ENCODE measurements at places on chromosomes 11 and 22.
A peak's percentile ranks its signal among the peaks of the same experiment; 100 is the strongest.

DNA sequence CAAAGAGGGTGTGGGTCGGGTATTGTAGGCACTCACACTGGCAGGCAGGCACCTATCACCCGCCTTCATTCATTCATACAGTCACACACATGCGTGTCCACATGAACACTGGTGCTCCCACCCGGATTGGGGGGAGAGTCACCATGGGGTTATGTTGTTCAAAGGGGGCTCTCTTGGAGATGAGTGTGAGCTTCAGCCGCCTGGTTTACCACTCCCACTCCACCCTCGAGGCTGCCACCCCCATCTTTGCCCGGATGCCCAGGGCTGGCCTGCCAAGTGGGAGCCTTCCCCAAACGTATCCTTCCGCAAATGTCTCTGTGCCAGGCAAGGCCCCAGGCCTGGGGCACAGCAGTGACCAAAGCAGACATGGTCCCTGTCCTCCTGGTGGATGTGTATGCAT lies 22.6 kb downstream of the MRGPRD start:
- DNase-seq: no peak

- no peak for DNase-seq
Measured at GRCh38 chr11:76285397-76286104, 79.2 kb upstream of the WNT11 start.

DNA sequence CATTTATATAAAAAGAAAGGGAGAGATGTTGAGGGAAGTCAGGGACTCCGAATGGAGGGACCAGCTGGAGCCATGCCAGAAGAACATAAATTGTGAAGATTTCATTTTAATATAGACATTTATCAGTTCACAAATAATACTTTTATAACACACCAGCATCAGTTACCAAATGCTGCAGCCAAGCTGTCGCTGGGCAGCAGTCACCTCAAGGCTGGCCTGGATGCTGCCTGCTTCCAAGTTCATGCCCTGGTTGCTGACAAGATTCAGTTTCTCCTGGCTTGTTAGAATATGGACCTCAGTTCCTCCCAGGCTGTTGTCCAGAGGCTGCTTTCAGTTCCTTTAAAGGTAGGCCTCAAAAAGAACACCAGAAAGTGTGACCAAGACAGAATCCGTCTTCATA lies 30.8 kb upstream of the ALDH3B2 start:
- no peak for DNase-seq

- no peak for DNase-seq
Measured at GRCh38 chr11:39462506-39462905, 1996.9 kb downstream of the LRRC4C start.

DNA sequence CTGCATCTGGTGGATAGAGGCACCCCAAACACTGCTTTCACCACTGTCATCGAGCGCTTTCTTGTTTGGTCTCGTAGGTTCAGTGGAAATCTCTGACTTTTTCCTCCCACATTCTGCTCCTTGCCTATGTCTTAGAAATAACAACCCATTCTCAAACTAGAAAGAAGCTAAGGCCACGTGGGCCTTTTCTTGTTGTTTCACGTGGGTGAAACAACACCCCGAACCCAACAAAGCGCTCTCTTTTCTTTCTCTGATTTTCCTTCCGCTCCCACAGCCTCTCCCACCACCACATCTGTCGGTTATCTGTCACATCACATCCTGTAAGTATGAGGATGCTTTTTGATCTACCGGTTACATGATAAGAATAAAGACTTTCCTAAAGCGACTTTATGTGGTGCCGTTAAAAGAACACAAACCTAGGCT lies 77.1 kb downstream of the LINC01488 start:
- no peak for DNase-seq

- no peak for DNase-seq
Measured at GRCh38 chr22:32555581-32555980, 81.0 kb downstream of the FBXO7 start.

- DNase-seq: no peak
Measured at GRCh38 chr22:47398921-47399790, 636.7 kb downstream of the TBC1D22A start.

GRCh38 chr22:49158741-49159564 lies 668.7 kb downstream of the BRD1 start:
- no peak for DNase-seq

DNA sequence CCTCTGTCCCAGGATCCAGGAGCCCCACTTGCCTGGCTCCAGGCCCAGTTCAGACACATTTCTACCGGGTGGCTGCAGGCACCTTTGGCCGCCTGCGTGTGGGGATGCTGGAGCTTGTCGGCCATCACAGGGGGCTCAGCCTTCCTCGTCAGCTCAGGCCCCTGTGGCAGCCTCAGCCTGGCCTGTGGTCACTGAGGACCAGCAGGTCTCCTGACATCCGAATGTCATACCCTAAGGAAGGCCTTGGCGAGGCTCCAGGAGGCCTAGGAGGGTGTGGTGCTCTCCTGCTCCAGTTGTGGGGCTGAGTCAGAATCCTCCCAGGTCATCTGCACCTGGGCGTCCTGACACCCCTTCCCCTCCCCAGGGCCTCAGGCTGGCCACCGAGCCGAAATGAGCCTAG lies 14.9 kb upstream of the SOX10 start:
- no peak for DNase-seq

DNA sequence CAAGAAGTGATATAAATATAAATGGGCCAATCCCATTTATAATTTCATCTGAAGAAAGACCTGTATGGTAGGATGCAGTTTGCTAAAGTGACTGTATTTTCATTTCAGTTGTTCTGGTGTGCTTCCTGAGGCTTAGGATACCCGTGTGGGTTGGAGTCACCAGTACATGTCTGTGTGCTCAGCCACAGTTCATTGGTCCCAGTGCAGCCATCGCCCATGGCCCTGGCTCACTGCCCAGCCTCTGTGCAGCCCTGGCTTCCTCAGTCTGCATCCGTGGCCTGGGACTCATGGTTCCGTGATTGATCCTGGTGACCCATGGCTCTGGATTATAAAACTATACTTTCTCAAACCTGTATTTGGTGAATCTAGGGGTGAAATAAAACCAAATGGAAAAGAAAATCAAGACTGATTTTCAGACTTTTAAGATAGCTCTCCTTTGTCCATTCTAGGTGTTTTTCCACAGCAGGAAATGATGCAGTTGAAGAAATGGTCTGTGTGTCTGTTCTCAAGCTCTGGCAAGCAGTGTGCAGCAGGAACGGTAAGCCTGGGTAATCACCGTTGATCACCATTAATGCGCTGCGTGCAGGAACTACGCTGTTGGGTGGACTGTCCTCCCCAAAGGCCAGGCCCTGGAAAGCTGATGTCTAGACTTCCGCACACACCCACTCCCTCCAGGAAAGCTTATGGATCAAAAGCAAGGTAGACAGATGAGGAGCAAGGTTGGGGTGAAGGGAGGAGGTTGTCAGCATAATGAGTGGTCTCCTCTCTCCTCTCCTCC lies 27.2 kb downstream of the TTC12 start:
- no peak for DNase-seq

DNA sequence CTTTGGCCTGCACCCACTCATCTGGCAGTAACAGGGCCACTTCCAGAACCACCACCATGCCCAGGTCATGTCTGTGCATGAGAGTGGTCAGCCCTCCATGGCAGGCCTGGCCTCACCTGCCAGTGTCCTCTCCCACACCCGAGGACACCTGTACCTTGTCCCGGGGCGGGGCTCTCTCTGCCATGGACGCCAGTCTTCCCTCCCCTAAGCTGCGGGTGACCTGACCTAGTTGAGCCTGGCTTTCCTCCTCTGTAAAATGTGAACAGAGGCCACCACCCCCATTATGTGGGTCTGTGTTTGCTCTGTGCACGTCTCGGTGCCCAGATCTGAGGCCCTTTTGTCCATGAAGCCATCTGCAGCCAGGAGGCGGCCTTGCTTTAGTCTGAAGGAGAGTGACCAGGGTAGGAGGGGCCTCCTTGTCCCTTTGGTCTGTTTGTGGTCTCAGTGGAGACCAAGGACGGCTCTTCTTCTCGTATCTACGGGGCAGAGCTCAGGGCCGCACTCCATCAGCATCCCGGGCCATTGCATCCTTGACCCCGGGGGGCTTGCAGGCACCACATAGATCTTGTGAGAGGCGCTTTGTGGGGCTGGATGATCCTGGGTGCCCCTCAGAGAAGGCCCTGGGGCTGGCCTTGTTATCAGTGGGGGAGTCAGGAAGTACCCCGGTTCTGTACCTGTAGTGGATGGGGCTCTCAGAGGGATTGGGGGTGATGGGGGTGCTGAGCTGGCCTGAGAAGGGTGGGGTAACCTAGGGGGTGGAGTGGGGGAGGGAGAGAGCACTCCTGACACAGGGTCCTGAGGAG lies 121.6 kb downstream of the KCNQ1 start:
- no peak for DNase-seq

- DNase-seq: peak; percentile 64
Measured at GRCh38 chr11:105719073-105719822, 109.4 kb downstream of the GRIA4 start.

DNA sequence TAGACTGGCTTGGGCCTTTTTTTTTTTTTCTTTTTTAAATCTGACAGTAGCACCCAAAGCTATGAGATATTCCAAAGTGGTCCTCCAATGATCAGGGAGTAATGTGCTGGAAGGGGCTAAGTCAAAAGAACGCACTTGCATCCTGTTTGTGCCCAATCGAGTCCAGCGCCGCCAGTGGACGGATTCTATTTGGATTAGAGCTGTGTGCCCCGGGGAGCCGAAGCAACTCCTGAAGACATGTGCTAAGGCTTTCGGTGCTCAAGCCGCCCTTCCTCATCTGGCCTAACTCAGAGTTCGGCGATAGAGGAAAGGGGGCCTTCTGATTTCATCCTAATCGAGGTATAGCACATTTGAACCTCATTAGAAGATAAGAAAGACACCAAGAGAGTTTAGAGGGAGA lies 147.8 kb upstream of the NECTIN1 start:
- no peak for DNase-seq

DNA sequence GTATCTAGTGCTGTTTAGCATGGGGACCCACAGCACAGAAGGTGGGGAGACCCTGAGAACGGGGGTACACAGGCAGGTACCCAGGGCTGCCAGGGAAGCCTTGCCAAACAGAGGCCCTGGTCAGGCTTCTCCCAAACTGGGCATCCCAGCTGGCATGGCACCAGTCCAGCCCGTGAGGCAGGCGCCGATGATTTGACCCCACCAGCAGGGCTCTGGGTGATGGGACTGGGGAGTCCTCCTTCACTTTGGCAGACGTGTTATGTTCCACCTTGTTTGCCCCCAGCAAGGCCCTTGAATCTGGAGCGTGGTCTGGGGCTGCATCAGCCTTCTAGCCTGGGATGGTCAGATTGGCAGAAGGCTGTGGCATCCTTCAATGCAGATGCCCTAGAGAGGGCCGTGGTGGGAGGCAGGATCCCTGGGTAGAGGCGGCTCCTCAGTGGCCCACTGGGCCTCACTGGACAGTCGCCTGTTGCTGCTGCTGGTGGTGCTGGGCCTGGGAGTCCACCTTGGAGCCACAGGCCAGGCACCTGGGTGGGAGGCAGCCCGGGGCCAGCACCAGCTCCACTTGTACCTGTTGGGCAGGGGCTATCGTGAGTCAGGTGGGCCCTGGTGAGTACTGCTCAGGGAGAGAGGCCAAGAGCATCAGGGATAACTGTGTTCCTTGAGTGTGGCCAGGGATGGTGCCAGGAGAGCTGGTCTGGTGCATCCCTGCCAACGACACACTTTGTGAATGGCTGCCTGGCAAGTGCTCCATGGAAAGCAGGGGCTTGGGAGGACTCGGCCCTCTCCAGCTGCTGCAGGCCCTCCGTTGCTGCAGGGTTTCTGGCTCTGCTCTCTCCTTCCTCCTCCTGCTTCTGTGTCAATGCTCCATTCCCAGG lies 3.3 kb downstream of the ADORA2A start:
- DNase-seq: no peak

GRCh38 chr11:17762309-17762974 lies 27.9 kb downstream of the KCNC1 start:
- DNase-seq: no peak

DNA sequence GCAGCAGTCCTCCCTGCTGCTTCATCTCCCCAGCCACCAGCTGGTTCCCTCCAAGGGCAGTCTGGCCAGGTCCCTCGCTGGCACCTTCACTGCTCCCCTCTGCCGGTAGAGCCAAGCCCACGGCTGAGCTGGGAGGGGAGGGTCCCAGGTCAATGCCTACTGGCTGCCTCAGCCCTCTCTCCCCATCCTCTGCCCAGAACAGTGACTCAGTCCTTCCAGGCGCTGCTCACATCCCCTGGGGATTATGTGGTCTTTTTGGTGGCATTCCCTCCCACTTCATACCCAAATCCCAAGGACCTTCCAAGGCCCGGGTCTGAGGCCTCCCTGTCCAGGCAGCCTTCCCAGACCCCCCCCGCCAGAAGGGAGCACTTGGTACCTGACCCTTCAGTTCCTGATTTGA lies 44.9 kb downstream of the WNT7B start:
- no peak for DNase-seq

GRCh38 chr11:57109331-57109730 lies 72.4 kb upstream of the LRRC55 start:
- no peak for DNase-seq

DNA sequence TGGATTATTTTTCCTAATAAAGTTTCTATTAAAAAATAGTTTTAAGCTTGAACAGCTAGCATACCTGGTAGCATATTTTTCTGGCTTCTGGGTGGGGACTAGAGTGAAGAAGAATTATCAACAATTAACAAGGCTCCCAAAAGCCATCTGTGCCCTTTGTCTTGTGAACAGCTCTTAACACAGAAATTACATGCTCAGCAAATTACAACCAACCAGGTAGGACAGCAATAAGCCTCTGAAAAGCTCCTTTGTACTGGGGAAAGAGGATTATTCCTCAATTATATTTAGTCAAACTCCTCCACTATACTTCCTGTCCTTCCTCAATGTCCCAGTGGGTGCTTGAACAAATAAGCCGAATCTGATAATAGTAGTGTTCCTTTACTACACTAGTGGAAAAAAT lies 162.8 kb downstream of the RAB38 start:
- no peak for DNase-seq

DNA sequence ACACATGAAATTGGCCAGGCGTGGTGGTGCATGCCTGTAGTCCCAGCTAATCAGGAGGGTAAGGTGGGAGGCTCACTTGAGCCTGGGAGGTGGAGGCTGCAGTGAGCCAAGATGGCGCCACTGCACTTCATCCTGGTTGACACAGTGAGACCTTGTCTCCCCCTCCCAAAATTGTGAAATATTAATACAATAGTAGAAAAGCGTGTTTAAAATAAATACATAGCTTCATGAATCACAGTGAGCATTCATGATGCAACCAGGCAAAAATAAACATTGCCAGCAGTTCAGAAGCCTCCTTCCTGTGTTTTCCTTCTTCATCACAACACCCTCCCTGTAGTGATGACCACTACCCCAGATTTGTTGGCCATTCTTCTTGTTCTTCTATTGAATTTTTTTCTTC lies 4.3 kb upstream of the TEAD1 start:
- DNase-seq: no peak

- peak; percentile 7 for DNase-seq
Measured at GRCh38 chr11:24295360-24295759, 201.5 kb upstream of the LUZP2 start.

- no peak for DNase-seq
Measured at GRCh38 chr11:11752679-11753078, 89.1 kb upstream of the USP47 start.

DNA sequence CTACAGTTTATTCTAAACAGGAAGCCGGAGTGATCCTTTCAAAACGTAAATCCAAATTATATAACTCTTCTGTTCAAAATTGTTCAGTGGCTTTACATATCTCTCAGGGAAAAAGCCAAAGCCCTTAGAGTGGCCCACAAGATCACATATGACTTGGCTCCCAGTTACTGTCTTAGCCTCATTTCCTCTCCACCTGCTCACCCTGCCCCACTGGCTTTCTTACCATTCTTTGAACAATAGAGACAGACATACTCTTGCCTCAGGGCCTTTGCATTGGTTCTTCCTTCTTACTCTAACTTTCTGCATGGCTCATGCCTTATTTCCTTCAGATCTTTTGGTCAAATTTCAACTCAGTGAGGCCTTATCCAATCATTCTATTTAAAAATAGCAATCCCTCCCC lies 52.1 kb downstream of the STIM1 start:
- DNase-seq: no peak

Data from retina (tissue), 1 donor.